ENCODE measurements at places on chromosomes 16 and 17. TPM values are rescaled to one million over a fixed set of nuclear protein-coding genes. Genes with fewer than 3 reads are reported as not detected.

The HNF1B gene
- 0.08 TPM for total RNA-seq

DNA sequence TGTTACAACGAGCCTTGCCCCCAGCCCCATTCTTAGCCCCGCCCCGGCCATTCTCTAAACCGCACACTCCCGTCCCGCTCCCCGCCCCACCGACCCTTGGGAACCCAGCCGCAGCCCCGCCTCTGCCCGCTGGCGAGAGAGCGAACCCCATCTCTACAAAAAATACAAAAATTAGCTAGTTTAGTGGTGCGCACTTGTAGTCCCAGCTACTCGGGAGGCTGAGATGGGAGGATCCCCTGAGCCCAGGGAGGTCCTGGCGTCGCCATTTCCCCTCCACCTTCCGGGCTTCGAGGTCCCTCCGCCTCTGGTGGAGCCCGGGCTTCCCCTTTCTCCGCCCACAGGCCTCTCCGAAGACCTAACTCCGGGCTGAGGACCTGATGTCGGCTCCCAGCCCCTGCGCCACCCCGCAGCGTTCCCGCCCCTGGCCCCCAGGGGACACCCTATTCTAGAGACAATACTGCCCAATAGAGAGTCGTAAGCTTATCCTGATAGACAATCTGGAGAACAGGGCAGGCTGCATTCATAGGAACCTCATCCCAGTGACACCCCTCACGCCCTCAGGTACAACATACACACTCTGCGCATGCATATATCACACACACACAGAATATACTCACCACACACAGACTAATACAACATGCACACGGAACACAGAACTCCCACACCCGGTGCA lies 480 bp upstream of the PROCA1 start:
- H3K27ac ChIP-seq, result peak overlapping the region; percentile 94
- peaks cover 21% of the 10 kb centered on the region for H3K4me1 ChIP-seq
- peak; percentile 70 for DNase-seq
- peak overlapping the region; percentile 74 for H3K4me3 ChIP-seq
- H3K27me3 ChIP-seq, result peaks cover 13% of the 10 kb centered on the region

DNA sequence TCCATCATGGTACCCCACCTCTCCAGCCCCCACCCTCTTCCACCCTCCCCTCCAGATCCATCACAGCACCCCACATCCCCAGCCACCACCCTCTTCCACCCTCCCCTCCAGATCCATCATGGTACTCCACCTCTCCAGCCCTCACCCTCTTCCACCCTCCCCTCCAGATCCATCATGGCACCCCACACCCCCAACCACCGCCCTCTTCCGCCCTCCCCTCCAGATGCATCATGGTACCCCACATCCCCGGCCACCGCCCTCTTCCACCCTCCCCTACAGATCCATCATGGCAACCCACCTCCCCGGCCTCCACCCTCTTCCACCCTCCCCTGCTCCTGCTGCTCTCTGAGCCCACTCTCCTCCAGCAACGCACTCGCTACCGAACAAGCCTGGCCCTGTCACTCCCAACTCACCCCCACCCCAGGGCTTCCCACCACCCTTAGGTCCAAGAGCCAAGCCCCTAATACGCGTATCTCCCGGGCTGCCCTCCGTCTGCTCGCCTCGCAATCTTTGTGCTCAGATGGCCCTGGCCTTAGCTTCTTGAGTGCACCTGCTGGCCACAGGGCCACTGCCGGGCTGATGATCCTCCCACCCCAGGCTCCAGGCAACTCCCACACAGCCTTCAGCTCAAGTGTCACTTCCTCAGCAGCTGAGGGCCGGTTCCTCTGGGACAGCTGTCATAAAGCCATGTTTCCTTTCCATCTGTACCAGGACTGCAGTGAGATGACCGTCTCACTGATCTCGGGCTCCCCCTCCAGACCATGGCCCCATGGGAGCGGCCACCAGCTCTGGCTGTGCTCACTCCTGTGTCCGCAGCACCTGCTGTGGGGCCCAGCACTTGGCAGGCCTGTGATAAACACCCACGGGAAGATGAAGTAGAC lies 25.5 kb downstream of the KDM8 start:
- H3K4me3 ChIP-seq, result peak overlapping the region; percentile 5
- peaks cover 79% of the 10 kb centered on the region for H3K36me3 ChIP-seq
- no peaks in the 10 kb centered on the region for H3K27me3 ChIP-seq
- peak overlapping the region; percentile 98 for H3K27ac ChIP-seq
- DNase-seq, result no peak

- H3K4me3 ChIP-seq, result no peak overlapping the region
- no peaks in the 10 kb centered on the region for H3K27me3 ChIP-seq
Measured at GRCh38 chr17:66290101-66290722, 12.2 kb upstream of the PRKCA start.

GRCh38 chr17:57135789-57136291 lies 50.8 kb downstream of the AKAP1 start:
- no peak for DNase-seq
- H3K27me3 ChIP-seq, result peaks cover 5% of the 10 kb centered on the region
- no peaks in the 10 kb centered on the region for H3K36me3 ChIP-seq
- H3K27ac ChIP-seq, result no peak overlapping the region

The OTOP2 gene
- total RNA-seq, result not detected
